ENCODE measurements at places on chromosomes 2 and 18. TPM values are rescaled to one million over a fixed set of nuclear protein-coding genes. Genes with fewer than 3 reads are reported as not detected.

DNA sequence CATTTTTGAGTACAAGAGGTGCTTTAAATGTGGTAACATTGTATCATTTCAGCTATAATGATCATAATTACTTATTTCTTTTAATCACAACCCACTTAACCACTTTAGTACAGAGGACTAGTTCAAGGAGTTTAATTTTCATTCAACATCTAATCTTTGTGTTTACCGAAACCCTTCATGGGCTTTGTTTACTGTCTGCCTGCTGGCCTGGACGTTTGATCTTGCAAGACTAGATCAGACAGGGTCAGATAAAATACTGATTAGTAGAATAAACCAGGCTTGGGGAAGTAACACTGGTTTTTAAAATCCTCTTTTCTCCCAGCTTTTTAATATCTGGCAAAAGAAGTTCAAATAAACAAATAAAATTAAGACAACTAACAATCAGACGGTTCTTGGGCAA, 93.6 kb downstream of the SATB2 start:
- no peak for DNase-seq

Gene YPEL5
- total RNA-seq = 75.6 TPM

Gene EGR4
- not detected for total RNA-seq

Gene OR6B2
- total RNA-seq = not detected

DNA sequence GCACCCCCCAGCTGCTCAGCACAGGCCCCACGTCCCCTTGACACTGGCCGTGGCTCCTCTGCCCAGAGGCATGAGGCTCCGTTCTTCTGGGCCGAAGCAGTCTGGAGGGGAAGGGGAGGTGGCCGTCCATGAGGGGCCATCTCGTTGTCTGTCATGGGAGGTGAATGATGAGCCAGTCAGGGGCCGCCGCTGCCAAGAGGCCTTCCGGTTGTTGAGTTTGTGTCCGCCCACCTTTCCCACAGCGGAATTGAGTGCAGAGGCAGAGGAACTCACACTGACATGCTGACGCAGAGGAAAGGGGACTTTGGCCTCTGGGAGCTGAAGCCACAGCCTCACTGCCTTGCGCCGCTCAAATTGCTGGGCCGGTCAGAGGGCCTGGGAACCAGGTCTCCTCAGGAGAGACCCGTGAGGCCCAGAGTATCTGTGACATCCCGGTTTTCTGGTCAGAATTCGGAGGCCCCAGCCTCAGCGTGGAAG, 268.4 kb downstream of the ATAD2B start:
- no peak for DNase-seq

GRCh38 chr2:59034837-59035236, 793.7 kb upstream of the FANCL start:
- no peak for DNase-seq

- DNase-seq = no peak
Observed at GRCh38 chr2:168915441-168916330, 14.6 kb downstream of the G6PC2 start.

GRCh38 chr2:180933332-180933731, 47.1 kb upstream of the UBE2E3 start:
- DNase-seq = no peak

GRCh38 chr18:59478591-59478990, 119.5 kb upstream of the LMAN1 start:
- no peak for DNase-seq

DNA sequence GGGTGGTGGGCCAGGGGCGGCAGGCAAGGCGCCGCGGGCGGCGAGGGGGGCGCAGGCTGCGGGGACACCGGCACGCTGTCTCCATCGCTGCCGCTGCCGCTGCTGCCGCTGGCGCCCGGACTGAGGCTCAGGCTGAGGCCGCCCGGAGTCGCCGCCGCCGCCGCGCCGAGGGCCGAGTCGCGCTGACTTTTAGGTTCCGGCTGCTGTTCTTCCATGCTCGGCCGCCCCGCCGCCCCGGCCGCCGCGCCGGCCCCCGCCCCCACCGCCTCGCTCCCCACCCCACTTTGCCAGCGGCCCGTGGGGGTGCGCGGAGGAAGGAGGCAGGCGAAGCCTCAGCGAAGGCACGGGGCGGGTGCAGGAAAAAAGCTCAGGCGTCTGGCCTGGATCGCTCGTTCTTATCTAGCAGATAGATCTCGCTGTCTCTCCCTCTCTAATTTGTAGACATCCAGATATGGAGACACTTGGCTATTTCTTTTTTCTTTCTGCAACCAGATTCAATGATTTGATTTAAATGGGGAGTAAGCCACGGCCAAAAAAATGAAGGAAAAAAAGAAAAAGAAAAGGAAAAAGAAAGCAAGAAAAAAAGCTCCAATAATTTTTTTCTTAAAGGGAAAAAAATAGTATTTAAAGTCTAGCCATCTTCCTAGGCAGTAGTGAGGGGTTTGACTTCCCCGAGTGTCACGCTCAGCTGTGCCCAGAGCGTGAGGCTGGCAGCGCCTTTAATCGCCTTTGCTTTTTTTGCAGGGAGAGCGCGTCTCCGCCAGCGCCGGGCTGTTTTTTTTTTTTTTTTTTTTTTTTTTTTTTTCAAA, at the start of gene EN1:
TSS of gene EN1 (minus strand) at position 696 of the 809 bp plus-strand sequence. CDS start at position 215, 481 bp downstream.
- DNase-seq = no peak

Gene MYCN
- 3.1 TPM for total RNA-seq

DNA sequence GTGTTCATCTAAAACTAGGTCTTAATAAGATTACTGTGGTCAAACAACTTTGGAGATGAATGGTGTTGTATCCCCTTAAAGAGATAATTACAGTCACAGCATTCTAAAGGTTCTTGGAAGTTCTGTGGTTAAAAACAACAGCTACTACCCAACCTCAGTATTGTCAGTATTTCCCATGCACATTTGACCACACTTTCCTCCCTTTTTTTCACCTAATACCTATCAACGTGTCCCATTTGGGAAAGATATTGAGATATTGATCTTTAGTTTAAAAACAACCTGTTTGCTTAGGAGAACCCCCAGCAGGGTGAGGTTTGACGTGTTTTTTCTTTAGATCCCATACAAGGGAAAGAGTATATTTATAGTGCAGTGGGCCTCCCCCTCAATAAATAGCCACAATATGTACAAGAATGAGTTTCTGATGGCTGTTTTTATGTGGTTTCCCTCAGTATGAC, 65.6 kb downstream of the WDR7 start:
- no peak for DNase-seq

Gene TLX2
- total RNA-seq = not detected

DNA sequence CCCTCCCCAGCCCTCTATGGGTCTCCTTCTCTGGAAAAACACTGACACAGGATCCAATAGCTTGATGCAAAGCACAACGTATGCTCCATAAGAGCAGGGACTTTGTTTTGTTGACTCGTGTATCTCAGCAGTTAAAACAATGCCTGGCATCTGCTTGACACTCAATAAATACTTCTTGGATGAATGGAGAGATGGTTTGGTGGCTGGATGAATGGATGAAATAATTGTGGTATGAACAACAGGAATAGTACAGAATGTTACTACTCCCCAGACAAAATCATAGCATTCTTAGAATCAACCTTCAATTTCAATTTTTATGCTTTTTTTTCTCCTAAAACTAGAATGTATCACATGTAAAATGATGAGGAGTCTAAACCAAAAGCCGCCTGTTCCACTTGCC, 57.4 kb downstream of the KCNE4 start:
- DNase-seq = no peak

GRCh38 chr2:11877764-11878163, 131.3 kb downstream of the LPIN1 start:
- DNase-seq = no peak

GRCh38 chr2:18445433-18446320, 114.8 kb downstream of the RDH14 start:
- DNase-seq = no peak

Gene SCG2
- not detected for total RNA-seq

DNA sequence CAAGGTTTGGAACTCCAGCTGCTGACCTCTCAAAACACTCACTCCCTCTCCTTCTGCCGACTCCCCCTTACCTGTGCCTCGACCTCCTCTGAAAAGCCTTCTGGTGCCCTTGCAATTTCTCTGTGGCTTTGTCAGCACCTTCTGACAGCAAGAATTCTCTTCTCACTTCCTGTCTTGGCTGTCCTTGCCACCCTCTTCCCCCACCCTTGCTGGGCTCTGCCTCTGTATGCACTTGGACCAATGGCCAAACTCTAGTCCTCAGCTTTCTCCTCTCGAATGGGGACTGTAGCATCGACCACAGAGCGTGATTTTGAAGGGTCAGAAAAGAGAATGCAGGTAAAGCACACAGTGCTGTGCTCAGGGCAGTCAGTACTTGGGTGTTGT, 99.0 kb downstream of the HS1BP3 start:
- DNase-seq = no peak

DNA sequence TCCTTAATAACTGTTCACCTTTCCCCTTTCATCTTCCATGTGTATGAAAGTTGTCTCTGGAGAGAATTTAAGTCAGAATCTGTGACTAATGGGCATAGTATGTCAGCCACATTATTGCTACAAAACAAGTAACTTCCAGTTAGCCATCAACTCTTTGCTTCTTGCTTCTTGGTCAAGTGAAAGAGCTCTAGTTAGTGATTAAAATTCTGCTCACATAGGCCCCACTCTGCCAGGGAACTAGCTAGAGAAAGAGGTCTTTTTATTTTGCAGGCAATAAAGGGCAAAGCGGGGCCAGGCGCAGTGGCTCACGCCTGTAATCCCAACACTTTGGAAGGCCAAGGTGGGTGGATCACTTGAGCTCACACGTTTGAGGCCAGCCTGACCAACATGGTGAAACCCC, 64.6 kb downstream of the COLEC12 start:
- DNase-seq = no peak

Gene KIAA2012
- not detected for total RNA-seq

Gene ACVR1
- 21.2 TPM for total RNA-seq

GRCh38 chr18:57555134-57555533, 31.4 kb downstream of the FECH start:
- no peak for DNase-seq

DNA sequence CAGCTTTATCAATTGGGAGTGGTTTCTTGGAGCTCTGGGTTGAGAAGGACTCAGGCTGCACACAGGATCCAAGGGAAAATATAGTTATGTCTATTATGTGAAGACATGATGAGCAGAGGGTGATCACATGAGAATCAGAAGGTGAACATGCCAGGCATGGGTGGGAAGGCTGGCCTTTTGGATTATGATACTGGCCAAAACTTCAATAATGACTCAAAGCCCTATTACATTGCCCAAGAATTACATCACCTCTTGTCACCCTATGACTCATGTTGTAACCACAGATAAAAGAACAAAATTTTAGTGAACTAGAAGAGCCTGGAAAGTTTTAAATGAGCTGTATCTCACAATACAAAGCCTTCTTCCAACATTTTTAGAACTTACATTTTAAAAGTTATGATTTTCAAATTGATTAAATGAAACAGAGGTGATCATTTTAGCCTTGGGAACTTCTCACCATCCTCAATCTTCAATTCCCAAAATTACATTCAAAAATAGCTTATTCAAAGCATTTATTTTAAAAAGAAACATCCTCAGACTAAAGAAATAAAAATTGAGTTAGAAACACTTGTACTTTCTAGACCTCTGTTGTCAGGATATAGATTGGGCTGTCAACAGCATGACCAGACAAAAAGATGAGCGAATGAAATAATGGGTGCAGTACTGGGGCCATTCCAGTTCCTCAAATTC, 428.3 kb downstream of the MBD2 start:
- DNase-seq = no peak

Gene TEKT4
- total RNA-seq = not detected

Gene ARHGAP28
- total RNA-seq = 4.4 TPM

Gene IL36RN
- not detected for total RNA-seq

- no peak for DNase-seq
Observed at GRCh38 chr2:168718622-168719021, 83.8 kb upstream of the NOSTRIN start.

Gene KCNK3
- total RNA-seq = not detected

DNA sequence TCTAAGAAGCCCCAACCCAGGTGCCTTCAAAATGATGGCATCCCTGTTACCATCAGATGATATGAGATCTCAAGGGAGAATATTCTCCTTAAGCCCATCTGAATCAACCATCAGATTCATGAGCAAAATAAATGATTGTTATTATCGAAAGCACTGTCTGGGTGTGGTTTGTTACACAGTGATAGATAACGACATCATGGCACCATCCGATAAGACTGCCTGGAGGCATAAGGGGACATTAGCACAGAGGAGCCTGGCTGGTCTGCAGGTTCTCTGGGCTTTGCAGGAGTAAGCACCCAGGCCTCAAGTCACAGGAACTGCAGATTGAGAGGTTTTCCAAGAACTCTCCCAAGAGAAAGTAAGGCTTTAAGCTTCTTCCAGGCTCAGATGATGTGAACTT, 15.6 kb downstream of the BMP10 start:
- DNase-seq = no peak

GRCh38 chr2:121197369-121198091, 87.5 kb downstream of the TFCP2L1 start:
- DNase-seq = no peak

- DNase-seq = no peak
Observed at GRCh38 chr2:92073036-92073814, 2798.0 kb upstream of the TEKT4 start.

GRCh38 chr2:121944072-121944831, 188.8 kb downstream of the TSN start:
- no peak for DNase-seq

DNA sequence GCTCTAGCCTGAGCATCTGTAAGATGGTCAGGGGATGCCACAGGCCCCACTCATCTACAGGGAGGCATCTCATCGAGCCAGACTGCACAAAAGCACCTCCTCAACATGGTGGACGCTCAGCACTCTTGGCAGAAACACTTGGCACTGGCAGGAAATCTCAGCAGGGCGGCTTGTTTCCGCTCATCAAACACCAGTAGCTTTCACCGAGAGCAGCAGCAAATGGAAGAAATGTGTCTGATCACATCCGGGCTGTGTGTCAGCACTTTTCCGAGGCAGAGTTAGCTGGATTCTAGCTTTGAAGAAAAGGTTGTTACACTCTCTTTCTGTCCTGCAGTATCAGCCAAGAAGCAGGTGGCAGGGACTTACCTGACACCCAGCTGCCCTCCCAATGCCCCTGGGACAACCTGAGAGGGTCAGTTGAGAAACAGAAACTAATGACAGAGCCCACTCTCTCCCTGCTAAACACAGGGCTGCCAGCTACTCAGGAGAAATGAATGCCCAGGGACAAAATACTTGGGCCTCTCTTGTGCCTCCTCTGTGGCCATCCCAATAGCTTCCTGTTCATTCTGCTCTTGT, 68.9 kb upstream of the FZD7 start:
- DNase-seq = no peak

Data from pulmonary artery endothelial cell (primary cell).